ENCODE measurements at places on chromosomes 7 and 10. TPM values are rescaled to one million over a fixed set of nuclear protein-coding genes. Genes with fewer than 3 reads are reported as not detected.

DNA sequence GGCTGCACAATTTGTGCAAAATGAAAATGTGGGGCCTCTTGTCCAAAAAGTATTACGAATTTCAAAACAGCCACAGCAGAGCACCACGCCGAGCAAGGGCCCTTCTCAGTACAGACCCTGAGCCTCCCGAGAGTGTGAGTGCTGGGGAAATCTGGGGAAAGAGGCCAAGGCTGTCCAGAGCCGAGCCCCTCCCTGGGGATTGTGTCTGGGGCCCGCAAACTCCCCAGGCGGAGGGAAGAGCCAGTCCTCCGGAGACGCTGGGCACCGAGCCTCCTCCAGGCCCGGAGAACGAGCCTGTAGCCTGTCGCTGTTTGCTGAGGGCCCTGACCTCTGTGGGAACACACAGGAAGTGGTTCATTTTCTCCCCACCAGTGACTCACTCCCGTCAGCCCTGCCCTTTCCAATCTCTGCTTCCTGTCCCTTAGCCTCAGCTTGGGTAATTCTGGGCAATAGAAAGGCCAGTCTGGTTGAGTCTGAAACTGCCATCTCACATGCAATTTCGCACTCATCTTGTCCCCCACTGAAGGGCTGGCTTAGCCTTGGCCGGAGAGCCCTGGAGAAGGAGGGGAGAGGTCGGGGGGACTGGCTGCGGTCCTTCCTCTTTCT lies 19.5 kb upstream of the GNA12 start:
- DNase-seq: no peak
- H3K36me3 ChIP-seq: no peaks in the 10 kb centered on the region
- H3K27ac ChIP-seq: no peak overlapping the region

DNA sequence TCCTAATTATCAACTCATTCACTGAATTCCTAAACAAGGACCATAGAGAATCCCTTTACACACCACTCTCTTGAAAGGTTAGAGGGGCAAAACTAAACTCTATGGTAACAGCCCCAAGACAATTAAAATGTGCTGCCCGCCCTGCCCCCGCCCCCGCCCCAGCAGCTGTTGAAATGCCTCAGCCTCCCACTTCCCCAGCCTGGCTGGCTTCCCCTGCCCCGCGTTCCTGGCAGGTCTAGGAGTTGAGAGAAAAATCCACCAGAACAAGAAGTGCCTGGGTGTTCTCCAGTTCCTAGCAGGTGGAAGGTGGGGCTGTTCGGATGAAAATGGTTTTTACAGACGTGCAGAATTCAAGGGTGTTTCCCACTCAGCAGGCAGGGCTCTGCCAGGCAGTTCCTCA lies 109.5 kb upstream of the ZEB1 start:
- H3K27me3 ChIP-seq: no peaks in the 10 kb centered on the region
- H3K4me1 ChIP-seq: no peaks in the 10 kb centered on the region
- DNase-seq: no peak
- no peaks in the 10 kb centered on the region for H3K36me3 ChIP-seq
- no peak overlapping the region for H3K4me3 ChIP-seq

DNA sequence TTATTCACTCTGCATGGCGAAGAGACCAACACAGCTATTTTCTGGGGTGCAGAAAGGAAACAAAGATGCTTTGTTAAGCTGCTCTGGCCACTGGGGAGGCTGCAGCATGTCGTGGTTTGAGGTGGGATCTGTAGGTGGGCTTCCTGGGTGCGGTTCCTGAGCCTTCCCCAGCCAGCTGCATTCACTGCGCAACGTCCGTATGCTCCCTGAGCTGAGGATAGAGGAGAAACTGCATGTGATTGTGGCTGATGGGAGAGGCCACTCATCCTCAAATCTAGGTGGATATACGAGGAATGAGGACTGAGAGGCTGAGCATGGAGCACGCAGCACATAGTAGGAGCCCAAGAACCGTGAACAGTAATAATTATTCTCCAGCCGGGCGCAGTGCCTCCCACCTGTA lies 9.9 kb upstream of the DNAAF5 start:
- no peaks in the 10 kb centered on the region for H3K27me3 ChIP-seq
- H3K27ac ChIP-seq: no peak overlapping the region
- DNase-seq: no peak
- H3K4me3 ChIP-seq: no peak overlapping the region

LARP4B gene
- total RNA-seq: 33.1 TPM

DNA sequence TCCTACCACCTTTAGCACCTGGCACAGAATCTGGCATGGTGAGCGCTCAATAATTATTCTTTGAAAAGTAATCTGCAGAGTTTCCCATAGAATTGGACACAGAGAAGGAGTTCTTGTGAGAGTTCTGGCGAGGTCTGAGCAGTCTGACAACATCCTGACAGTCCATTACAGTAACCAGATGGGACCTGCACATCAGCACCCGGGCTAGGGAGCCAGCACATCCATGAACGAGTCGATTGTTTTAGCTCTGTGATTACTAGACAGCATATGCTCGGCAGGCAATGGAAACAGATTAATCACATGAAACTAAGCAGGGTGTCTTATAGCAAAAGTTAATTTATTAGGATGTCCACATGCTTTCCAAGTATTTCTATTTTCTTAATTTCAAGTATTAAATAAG lies 96.7 kb downstream of the SEMA3D start:
- no peaks in the 10 kb centered on the region for H3K27me3 ChIP-seq
- DNase-seq: no peak
- no peaks in the 10 kb centered on the region for H3K4me1 ChIP-seq
- H3K36me3 ChIP-seq: no peaks in the 10 kb centered on the region
- H3K4me3 ChIP-seq: no peak overlapping the region

DNA sequence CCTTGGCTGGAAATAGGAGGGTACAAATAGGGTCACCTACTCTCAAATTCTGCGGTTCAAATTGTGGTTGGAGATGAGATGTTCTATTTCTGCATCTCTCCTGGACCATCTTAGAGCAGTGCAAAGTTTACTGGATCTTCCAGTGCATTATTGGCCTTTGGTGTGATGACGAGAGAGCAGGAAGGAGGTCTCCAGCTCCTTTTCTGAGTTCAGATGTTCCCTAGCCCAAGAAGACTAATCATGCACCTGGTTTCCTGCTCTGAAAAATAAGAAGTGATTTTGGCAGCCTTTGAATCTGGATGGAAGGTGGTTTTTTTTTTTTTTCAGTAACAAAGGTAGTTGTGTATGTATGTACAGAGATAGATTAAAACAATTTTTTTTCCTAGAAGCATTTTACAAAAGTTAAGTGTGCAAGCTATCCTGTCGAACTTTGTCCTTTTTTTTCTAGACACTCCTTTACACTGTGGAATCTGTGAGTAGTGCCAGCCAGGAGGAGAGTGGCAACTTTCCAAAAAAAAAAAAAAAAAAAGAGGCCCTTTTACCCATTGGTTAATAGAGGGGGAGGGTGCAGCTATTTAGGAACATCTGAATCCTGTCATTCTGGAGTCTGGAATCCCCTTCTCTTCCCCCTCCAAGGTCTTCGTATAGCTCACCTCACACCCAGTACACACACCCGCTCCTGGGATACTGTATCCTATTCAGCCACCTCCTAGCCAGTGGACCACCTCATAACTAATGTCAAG lies 26.3 kb downstream of the PAPSS2 start:
- H3K4me3 ChIP-seq: no peak overlapping the region
- no peak overlapping the region for H3K27ac ChIP-seq
- no peaks in the 10 kb centered on the region for H3K27me3 ChIP-seq
- no peaks in the 10 kb centered on the region for H3K4me1 ChIP-seq

DNA sequence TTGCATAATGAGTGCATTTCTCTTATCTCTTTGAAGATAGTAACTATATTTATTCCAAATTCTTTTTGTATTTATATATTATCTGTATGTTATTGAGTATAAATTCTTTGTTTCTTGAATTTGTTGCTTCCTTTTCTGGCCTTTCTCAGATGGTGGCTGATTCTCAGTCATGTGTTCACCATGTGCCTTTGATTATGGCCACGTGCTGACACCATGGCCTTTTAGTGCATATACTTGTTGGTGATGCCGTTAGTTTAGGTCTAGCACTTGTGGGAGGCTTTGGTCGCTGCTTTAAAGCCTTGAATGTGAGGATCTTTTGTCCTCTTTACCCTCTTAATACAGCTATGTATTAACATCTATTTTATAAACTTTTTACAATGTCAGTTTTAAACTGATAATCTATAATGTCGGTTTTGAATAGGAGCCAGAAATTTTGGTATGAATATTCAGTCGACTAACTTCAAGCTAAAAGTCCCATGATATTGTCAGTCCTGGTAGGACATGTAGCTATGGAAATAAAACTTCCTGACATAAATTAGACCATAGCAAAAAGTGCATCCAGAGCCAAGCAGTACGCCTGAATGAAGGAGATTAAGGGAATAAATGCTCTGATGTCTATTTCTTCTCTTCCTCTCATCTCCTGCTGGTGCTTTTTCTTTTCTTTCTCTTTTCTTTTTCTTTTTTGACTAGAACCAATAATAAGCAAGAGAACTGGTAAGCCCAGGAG lies 130.3 kb downstream of the GNAI1 start:
- H3K27me3 ChIP-seq: no peaks in the 10 kb centered on the region
- H3K4me1 ChIP-seq: peaks cover 3% of the 10 kb centered on the region
- H3K27ac ChIP-seq: no peak overlapping the region
- H3K36me3 ChIP-seq: no peaks in the 10 kb centered on the region

DNA sequence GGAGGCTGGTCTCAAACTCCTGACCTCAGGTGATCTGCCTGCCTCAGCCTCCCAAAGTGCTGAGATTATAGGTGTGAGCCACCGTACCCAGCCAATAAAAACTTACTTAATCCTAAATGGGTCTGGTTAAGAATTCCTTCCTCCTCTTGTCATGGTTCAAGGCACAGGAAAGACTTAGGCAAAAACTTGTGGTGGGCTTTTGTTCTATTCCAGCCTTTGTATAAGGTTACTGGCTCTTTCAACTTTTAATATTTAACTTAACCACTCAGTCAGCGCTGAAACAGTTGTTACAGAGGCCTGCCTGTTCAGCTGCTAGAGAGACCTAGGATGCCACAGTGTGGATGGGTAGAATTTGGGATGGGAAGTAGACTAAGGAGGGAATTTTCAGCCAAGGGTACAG lies 28.1 kb upstream of the GARS1 start:
- H3K4me1 ChIP-seq: peaks cover 35% of the 10 kb centered on the region
- no peaks in the 10 kb centered on the region for H3K27me3 ChIP-seq
- no peak for DNase-seq
- H3K4me3 ChIP-seq: no peak overlapping the region

GRCh38 chr10:24303522-24304310 lies 94.8 kb downstream of the KIAA1217 start:
- no peaks in the 10 kb centered on the region for H3K36me3 ChIP-seq
- no peak overlapping the region for H3K27ac ChIP-seq
- no peak overlapping the region for H3K4me3 ChIP-seq
- H3K4me1 ChIP-seq: peaks cover 29% of the 10 kb centered on the region
- H3K27me3 ChIP-seq: no peaks in the 10 kb centered on the region

DNA sequence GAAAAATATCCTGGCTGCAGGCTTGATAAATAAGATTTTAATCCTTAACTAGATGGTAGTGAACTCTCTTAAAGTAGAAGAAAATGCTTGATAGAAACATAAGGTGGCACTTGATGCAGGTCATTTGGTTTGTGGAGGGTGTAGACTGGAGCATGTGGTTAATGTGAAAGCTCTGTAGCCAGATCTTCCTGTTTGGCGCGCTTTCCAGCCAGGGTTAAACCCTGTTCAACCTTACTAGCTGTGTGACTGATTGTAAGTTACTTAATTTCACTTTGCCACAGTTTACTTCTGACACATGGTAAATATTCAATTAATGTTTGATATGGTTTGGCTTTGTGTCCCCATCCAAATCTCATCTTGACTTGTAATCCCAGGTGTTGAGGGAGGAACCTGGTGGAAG lies 394.0 kb downstream of the REEP3 start:
- H3K4me3 ChIP-seq: no peak overlapping the region
- H3K27me3 ChIP-seq: no peaks in the 10 kb centered on the region
- H3K36me3 ChIP-seq: no peaks in the 10 kb centered on the region
- no peak overlapping the region for H3K27ac ChIP-seq
- DNase-seq: no peak

- no peak overlapping the region for H3K27ac ChIP-seq
- no peaks in the 10 kb centered on the region for H3K36me3 ChIP-seq
- DNase-seq: no peak
- peaks cover 4% of the 10 kb centered on the region for H3K4me1 ChIP-seq
- no peak overlapping the region for H3K4me3 ChIP-seq
- no peaks in the 10 kb centered on the region for H3K27me3 ChIP-seq
These were observed 17.1 kb downstream of the IKZF1 start for GRCh38 chr7:50321487-50322067.

- H3K27me3 ChIP-seq: peaks cover 100% of the 10 kb centered on the region
- H3K27ac ChIP-seq: no peak overlapping the region
- DNase-seq: peak; percentile 61
- H3K36me3 ChIP-seq: no peaks in the 10 kb centered on the region
These were observed 4.7 kb upstream of the GAD2 start for GRCh38 chr10:26211781-26212444.

GRCh38 chr7:158933468-158934139 lies 77.2 kb downstream of the DYNC2I1 start:
- peaks cover 7% of the 10 kb centered on the region for H3K36me3 ChIP-seq
- no peaks in the 10 kb centered on the region for H3K27me3 ChIP-seq
- no peak for DNase-seq
- H3K4me3 ChIP-seq: no peak overlapping the region
- H3K4me1 ChIP-seq: no peaks in the 10 kb centered on the region

GRCh38 chr7:105703207-105703930 lies 122.1 kb upstream of the EFCAB10 start:
- no peaks in the 10 kb centered on the region for H3K4me1 ChIP-seq
- H3K27ac ChIP-seq: no peak overlapping the region
- no peaks in the 10 kb centered on the region for H3K27me3 ChIP-seq
- no peak overlapping the region for H3K4me3 ChIP-seq
- H3K36me3 ChIP-seq: no peaks in the 10 kb centered on the region

DNA sequence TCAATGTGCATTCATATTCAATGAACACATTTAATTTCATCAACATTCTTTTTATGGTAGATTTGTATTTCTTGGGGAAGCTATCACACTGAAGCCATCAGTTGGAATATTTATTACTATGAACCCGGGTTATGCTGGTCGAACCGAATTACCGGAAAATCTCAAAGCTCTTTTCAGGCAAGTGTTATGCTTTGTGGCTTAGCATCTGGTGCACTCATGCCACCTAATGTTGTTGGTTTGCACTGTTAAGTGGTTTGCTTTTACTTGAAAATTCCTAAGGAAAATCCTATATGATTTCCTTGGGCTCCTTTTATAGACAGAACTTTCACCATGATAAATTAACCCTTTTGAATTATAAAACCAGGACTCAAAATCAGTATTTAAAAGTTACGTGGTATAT lies 147.9 kb downstream of the DNAH11 start:
- H3K27me3 ChIP-seq: no peaks in the 10 kb centered on the region
- H3K4me1 ChIP-seq: no peaks in the 10 kb centered on the region
- DNase-seq: no peak
- H3K27ac ChIP-seq: no peak overlapping the region
- no peak overlapping the region for H3K4me3 ChIP-seq

DNA sequence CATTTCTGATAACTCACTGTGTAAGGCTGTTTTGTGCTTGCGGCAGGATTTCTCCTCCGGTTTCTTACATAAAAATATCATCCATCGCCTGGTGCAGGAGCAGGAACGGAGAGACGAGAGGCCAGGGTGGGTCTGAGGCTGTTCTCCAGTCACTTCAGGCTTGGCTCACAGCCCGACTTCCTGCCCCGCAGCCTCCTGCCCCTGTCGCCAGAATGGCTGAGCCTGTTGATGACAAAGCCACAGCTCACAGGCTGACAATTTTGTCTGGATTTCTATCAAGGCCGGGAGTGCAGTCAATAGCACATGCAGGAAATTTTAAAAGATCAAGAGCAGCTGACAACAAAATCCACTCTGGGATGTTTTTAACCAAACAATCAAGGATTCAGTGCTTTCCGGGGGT lies 229.7 kb upstream of the ZNF32 start:
- DNase-seq: no peak
- no peak overlapping the region for H3K4me3 ChIP-seq
- H3K36me3 ChIP-seq: no peaks in the 10 kb centered on the region
- no peaks in the 10 kb centered on the region for H3K27me3 ChIP-seq

ZP3 gene
- 1.7 TPM for total RNA-seq
